Stimulated activated CD4-positive, alpha-beta T cell treated with anti-CD3 and anti-CD28 coated beads, Interleukin-2, amount 100 ng/mL, for 48 hours (primary cell): ENCODE measurements at places on chromosomes 1 and 21.

DNA sequence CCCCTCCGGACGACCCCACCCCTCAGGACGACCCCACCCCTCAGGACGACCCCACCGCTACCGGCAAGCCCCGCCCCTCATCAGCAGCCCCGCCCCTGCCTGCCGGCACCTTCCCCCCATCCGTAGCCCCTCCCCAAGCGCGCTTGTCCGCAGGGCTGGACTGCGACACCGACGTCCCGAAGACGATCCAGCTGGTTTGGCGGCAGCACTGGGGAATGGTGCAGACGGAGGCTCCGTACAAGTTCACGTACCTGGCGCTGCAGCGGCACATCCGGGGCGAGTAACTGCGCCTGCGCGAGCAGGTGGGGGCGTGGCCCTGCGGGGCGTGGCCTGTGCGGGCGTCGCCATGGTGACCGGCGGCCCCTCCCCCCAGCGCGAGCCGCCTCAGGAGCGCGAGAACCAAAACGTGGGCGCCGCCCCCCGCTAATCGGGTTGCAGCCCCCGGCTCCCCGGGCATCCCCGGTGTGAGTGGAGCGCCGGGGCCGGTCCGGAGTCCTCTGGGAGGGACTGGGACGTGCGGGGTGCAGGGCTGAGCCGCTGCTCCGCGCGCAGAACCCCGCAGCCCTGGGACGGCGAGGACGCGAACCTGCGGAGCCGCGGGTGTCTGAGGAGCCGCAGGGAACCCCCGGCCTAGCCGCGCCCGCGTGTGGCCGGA, 4.9 kb downstream of the RNF223 start:
- peak; percentile 96 for DNase-seq

GRCh38 chr1:110255392-110255787, 45.3 kb downstream of the KCNC4 start:
- DNase-seq = no peak

DNA sequence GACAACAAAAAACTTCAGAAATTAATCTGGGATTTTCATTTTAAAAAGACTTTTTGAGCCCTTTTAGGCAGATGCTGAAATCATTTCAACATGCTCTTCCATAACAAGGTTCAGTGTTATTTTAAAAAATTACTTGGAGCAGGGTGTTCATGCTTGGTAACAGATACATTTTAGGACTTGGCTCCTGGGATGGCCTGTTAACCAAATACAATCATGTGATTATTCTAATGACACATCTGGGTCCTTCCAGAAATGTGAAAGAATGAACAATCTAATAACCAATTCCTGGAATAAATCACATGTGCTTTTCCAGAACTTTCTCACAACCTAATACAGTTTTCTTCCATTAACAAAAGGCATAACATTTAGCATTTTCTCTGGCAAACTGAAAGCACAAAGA, 379.8 kb upstream of the RUNX1 start:
- no peak for DNase-seq

DNA sequence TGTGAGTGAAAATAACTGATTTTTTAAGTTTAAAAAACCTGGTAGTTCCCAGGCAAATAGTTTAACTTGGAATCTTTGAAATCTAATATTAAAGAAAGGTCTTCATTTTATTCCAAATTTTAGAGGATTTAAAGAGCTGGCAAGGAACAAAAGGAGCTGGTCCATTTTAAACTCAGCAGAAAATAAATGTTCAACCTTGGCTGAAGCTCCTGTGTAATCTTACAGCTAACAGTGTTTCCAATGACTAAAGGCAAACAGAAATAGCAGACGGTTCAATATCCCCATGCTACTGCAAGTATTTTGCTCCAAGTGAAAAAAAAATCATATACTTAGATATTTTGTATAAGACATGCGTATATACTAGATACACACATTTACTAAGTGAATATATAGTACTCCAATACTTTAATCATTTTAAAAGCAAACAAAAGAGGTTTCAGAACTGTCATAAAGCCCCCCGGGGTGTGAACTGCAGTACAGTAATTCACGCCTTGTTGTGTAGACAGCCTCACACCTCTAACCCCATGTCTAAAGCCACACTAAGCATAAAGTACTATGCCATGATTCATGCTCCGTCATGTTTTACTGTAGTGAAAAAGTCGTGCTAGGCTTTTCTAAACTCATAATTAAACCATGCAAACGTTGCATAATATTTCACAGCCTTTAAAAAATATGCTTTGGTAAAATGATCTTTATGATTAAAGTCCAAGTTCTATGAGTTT, 132.2 kb downstream of the CLIC6 start:
- no peak for DNase-seq

DNA sequence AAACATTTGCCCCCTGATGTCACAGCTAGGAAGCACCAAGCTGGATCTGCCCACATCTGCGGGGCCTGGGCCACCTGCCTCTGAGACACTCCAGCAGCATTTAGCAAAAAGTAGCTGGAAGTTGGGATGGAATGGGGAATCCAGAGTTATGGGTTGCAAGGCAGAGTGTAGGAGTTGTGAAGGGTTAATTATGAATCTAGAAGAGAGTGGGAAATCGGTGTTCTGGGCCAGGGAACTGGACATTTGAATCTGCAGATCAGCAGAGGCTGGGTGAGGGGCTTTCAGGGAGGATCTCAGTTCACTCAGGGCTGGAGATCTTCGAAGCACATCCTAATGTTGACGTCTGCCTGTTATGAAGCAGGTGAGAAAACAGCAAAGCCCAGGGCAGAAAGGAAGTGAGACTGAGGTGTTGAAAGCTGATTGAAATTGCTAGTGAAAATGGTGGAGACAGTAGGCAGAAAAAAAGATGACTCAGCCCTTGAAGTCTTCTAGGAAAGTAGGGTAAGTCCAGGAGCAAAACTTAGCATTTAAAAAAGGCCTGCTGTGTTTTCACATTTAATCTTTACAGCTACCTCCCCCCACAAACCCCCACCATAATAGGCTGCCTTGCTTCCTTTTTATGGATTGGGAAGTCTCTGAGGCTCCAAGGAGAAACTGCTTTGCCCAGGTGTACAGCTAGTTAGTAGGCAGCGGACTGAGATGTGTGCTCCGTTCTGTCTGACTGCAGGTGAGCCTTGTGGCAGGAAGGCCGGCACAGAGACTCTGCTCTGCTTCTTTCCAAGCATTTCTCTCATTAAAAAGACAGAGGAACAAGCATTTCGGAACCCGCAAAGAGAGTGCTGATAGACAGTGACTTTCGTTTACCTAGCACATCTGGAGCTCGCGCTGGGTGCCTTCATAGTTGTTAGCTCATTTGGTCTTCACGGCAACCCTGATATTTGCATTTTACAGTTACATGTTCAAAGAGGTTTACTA, 7.2 kb downstream of the VANGL1 start:
- no peak for DNase-seq

GRCh38 chr1:89927049-89927448, 67.9 kb upstream of the ZNF326 start:
- DNase-seq = no peak

DNA sequence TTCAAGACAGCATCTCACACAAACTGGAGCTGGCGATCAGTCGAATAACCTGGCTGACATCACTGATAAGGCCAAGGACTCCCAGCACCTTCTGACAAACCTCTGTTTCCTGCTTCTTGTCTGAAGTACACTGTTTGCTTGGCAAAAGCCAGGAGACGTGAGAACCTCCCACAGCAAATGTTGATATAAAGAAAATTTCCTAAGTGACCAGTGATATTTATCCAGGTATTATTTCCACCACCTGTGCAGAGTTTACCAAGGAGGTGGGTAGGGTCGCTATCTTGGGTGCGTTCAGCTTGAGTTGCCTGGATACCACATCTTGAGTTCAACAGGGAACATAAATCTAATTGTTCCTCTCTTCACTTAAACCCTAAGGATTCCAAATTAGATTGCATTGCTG, 72.9 kb downstream of the SETD4 start:
- no peak for DNase-seq

DNA sequence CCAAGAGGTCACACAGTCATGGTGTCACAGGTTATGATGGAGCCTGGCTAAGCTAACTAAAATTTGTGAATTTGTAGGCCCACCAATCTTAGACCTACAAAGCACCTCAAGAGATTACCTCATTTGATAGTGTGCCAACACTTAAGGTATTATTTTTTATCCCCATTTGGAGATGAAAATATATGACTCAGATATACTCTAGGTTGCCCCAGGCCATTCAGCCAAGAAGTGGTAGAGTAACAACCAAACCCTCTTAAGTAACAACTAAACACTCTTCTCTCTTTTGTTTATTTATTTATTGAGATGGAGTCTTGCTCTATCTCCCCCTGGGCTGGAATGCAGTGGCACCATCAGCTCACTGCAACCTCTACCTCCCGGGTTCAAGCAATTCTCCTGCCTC, 14.3 kb downstream of the NPL start:
- no peak for DNase-seq

DNA sequence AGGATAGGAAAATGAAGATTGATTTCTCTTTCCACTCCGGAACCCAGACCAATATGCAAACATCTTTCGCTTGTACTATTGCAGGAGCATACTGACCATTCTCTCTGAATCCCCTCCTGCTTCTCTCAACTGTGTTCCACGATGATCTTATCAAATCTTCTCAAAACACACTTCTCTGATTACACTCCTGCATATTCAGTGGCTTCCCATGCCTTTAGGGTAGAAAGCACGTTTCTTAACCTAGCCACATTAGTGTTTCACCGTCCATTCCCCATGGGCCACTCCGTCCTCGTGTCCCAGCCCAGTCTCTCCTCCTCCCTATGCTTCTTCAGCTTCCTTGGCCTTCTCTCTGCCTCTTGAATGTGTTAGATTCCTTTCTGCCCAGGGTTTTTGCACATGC, 198.5 kb downstream of the ZP4 start:
- DNase-seq = no peak

GRCh38 chr1:37673920-37674319, 18.4 kb upstream of the CDCA8 start:
- DNase-seq = peak; percentile 28

DNA sequence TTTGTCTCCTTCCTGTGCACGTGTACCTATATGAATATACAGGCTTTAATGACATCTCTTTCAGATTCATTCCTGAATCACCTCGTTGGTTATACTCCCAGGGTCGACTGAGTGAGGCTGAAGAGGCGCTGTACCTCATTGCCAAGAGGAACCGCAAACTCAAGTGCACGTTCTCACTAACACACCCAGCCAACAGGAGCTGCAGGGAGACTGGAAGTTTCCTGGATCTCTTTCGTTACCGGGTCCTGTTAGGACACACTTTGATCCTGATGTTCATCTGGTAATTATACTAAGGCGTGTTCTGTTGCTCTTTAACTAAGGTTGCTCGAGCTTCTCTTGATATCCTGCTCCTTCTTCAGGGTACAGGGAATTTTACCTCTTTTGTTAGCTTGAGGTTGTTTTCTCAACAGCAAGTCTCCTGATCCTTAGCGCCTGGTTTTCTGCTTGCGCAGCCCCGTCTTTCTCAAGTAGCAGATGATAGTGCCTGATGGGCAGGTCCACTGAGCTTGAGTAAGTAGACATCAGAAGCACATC, 55.1 kb downstream of the SLC22A15 start:
- DNase-seq = no peak

GRCh38 chr1:36849956-36850355, 184.4 kb downstream of the GRIK3 start:
- no peak for DNase-seq

GRCh38 chr1:74427681-74428080, 84.7 kb downstream of the LRRC53 start:
- DNase-seq = no peak

GRCh38 chr1:75123756-75124155, 10.4 kb upstream of the LHX8 start:
- DNase-seq = no peak

- DNase-seq = no peak
Observed at GRCh38 chr1:220974431-220974830, 95.2 kb downstream of the HLX start.

DNA sequence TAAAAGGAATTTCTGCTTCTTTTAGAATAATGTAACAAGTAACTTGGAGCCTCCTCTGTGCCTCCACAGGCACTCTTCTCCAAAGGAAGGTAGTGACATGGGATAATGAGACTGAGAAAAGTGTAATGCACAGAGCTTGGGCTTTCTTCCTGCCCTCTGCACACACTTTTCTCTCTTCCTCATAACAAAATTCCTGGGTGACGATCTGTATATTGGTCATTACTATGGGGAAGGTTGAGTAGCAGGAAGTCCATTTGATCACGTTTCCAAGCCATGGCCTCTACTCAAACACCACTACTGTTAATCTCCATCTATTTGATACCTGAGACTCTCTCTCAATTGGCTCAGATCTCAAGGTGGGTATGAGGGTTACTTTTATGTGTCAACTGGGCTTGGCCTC, 113.9 kb downstream of the GRIK1 start:
- DNase-seq = no peak

- peak; percentile 17 for DNase-seq
Observed at GRCh38 chr1:168469690-168470089, 74.1 kb downstream of the XCL2 start.

GRCh38 chr1:1536938-1537546, 3.4 kb downstream of the TMEM240 start:
- no peak for DNase-seq

DNA sequence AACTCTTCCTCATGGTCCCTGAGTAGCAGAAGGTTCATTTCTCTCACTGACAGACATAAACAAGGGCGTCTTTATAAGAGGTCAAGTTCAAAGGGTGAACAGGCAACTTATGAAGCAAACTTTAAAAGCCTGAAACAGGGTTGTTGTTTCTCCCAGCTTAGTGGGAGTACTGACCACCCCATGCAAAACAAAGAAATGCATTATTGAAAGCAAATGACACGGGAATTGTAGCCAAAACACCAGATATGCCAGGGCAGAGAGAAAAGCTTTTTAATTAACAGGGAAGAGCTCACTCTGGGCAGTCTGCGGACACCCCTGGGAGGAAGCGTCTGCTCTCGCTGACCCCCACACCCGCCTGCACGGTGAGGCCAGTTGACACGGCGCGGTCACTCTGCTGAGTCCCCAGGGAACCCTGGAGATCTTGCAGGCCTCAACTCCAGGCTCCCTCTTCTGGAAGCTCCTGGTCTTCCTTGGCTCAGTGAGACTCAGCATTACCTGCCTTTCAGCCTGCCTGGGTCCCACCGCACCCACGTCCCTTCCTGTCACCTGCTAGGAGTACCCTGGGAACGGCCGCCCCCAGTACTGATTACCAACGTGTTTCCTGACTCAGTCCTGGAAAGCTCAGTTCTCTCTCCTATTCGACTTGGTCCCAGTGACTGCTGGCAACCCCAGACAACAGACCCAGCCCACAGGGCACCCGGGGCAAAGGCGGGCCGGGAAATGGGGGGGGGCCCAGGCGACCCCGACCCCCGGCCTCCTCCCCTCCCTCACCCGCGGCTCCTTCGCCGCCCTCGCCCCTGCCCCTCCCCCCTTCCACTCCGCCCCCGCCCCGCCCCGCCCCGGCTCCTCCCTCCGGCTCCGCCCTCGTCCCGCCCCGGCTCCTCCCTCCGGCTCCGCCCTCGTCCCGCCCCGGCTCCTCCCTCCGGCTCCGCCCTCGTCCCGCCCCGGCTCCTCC, 972 bp downstream of the CFAP410 start:
- DNase-seq = no peak
